ENCODE measurements at places on chromosomes 1 and 21.

- no peak for DNase-seq
Measured at GRCh38 chr1:112772781-112773180, 57.6 kb upstream of the PPM1J start.

GRCh38 chr1:17060306-17060749, 6.5 kb upstream of the SDHB start:
- DNase-seq = no peak

DNA sequence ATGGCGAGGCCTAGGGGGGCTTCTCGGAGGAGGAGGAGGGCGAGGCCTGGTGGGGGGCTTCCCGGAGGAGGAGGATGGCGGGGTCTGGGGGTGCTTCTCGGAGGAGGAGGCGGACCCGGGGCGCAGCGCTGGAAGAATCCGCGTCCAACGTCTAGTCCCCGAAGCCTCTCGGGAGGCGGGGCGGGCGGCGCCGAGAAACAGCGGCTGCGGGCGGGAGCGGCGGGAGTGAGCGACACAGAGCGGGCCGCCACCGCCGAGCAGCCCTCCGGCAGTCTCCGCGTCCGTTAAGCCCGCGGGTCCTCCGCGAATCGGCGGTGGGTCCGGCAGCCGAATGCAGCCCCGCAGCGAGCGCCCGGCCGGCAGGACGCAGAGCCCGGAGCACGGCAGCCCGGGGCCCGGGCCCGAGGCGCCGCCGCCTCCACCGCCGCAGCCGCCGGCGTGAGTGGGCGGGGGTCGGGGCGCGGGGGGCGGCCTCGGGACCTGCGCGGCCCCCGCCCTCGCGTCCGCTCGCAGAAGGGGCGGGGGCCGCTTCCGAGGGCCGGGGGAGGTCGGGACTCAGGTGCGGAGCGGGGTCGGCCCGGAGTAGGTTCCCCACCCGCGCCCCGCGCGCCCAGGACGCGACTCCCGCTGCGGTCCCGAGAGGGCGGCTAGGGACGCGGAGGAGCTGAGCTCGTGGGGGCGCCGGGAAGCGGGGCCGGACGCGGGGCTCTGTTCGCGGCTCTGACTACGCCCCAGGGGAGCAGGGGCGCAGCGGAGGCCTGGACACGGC, at the start of gene KLHL17:
Gene KLHL17, plus strand, starts transcription at position 222 of the 769 bp plus-strand sequence. Its CDS starts 110 bp downstream, at position 332.
- DNase-seq = no peak

DNA sequence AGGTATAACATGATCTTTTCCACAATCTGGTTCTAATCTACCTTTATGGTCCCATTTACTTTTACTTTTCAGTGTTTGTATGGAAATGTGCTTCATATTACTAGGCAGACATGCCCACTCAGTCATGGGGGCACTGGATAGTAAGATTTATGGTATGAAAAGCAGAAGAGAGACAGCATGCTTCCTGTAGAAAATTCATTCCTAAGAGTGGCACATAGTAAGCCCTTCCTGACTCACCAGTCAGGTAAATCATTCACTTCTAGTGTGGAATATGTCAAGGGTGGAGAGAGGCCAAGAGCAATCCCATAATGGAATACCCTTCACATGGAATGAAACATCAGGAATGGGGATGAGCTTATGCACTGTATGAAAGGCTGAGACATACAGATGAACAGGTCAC, 49.5 kb upstream of the BCL10 start:
- no peak for DNase-seq

DNA sequence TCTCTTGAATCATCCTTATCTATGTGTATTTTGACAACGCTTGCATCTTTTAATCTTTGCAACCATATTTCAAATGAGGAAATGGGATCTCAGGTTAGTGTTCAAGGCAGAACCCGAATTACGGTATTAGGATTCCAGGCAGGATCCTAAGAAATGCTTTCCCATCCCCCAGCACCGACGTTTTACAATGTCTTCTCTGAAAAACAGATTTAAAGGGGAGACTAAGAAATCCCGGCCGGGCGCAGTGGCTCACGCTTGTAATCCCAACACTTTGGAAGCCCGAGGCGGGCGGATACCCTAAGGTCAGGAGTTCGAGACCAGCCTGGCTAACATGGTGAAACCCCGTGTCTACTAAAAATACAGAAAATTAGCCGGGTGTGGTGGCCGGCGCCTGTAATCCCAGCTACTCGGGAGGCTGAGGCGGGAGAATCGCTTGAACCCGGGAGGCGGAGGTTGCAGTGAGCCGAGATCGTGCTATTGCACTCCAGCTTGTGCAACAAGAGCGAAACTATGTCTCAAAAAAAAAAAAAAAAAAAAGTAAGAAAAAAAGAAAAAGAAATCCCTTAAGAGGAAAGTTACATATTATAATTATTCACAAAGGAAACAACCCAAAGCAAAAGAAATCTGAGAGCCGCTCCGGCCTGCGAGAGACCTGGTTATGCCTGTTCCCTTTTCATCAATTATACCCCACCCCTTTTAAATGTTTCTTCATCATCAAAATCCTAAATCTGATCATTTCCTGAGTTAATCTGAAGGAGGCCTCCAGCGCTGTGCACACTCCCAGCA, 801 bp upstream of the GORAB start:
- no peak for DNase-seq

DNA sequence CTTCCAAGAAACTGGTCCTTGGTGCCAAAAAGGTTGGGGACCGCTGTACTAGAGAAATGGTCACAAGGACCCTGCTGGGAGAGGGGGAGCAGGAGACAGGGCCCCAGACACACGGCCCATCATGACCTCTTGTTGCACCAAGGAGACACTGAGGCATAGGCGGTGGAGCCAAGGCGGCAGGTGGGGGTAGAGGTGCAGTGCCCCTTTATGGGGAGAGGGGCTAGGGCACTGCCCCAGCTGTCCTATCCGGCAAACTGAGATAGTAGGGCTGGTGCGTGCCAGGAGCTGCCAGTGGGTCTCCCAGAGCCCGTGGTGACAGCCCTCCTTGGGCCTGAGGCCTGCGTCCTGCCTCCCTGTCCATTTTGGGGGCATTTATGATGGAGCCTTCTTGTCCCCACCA, 20.3 kb downstream of the TNNT2 start:
- no peak for DNase-seq

DNA sequence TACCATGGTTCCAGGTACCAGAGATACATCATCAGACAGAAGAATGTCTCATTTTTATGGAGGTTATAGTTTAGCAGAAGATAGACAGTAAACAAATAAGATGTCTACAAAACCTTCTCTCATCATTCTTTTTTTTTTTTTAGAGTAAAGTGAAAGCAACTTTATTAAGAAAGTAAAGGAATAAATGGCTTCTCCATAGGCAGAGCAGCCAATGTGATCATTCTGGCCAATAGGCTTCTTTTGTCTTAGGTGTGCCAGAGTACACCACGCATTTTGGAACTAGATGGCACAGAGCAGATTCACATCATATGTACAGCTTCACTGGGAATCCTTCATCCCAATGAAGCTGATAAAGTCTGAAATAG, 428.2 kb downstream of the SMYD3 start:
- DNase-seq = no peak

All from AG09319 (cell line).